Suppressor macrophage (primary cell): ENCODE measurements at places on chromosomes 11 and 22.

- DNase-seq: peak; percentile 71
Measured at GRCh38 chr11:122253589-122254231, 137.7 kb upstream of the BLID start.

DNA sequence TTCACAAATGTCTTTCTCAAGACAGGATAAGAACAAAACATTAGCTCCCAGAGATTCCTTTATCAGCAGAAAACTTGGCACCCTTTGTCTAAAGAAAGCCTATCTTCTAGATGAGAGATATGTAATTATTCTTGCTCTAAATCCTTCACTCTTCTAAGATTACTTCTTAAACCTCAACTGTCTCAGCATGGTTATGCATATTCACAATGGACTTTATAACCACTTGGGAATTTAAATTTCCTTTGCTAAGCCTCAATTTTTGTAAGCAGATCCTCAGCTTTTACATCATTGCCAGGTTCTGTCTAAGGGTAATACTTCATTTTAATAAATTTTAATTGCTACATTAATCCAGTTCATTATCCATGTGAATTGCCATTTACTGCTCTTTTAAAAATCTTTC is 433.6 kb upstream of the DDI1 start:
- no peak for DNase-seq

DNA sequence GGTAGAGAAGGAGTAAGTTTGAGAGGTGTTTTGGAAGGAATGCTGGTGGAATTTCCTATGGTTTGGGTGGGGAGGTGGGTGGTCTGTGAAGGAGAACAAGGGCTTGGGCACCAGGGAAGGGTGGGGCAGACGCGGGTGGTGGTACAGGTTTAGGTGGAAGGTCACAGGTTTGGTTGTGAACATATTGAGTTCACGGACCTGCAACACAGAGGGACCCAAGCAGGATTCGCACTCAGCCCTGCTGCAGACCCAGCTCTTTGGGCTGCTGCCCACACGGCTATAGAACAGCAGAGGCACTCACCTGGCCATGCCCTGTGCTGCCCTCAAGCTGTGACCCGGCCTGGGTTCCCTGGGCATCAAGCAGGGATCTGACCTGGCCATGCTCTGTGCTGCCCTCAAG is 33.5 kb upstream of the EMID1 start:
- no peak for DNase-seq

GRCh38 chr11:122107566-122107965 is 8.4 kb downstream of the BLID start:
- peak; percentile 29 for DNase-seq

DNA sequence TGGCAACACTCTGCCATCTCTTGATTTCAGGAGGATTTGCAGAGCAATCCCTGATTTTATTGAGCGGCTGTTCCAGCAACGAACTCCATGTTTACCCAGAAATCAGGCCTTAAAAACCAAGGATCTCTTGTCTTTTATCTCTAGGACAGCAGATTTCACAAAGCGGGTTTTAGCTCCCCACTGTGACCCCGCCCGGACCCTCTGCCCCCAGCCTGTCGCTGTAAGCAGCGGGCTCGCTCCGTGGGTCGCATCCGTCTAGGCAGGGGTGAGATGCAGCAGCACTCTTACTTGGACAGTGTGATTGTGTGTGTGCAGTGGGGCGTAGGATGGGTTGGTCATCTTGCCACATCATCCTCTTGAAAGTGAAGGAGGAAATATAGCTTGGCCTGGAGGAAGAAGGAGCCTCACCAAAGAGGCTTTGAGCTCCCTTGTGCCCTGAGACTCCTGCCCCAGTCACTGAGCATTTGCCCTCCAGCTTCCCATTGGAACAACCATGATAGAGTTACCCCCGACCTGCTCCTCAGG is 189.2 kb upstream of the TBCEL start:
- no peak for DNase-seq

GRCh38 chr11:117384045-117384444 is 56.4 kb downstream of the CEP164 start:
- no peak for DNase-seq

- peak; percentile 69 for DNase-seq
Measured at GRCh38 chr11:72238040-72238450, 5.9 kb downstream of the PHOX2A start.

GRCh38 chr11:35794333-35794732 is 131.8 kb downstream of the TRIM44 start:
- DNase-seq: no peak

DNA sequence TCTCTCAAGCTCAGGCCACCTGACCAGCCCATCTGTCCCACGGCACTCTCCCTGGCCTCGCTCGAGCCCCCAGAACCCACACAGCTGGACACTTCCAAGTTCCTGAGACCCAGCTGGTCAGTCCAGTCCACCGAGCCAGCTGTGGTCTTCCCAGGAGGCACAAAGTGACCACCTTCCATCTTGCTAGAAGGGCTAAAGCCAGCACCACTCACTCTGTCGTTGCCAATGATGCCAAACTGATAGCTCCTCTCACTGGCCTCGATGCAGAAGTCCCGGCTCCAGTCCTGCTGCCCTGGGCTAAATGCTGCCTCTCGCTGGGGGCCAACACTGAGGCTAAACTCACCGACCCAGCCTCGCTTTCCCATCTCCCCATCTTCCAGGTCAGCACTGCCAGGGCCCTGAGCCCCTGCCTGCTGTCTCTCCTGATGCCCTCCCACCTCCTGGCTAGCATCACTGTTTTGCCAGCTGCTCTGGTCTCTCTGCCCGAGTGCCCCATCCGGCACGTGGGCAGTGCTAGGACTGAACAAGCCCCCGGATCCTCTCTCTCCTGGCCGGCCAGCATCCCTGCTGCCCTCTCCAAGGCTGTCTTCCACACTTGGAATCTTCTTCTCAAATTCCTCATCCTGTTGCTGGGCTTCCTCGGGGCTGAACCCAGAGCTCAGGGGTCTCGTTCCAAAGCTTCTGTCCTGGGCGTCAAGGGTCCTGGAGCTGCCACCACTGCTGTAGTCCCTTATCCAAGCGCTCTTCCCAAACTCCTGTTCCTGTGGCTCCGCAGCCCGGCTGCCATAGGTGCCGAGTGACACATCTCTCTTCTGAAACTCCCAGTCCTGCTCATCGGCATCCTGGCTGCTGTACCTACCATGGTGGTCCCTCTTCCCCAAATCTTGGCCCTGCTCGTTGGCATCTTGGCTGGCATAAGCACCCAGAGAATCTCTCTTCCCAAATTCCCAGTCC is 15.4 kb downstream of the TNKS1BP1 start:
- no peak for DNase-seq

DNA sequence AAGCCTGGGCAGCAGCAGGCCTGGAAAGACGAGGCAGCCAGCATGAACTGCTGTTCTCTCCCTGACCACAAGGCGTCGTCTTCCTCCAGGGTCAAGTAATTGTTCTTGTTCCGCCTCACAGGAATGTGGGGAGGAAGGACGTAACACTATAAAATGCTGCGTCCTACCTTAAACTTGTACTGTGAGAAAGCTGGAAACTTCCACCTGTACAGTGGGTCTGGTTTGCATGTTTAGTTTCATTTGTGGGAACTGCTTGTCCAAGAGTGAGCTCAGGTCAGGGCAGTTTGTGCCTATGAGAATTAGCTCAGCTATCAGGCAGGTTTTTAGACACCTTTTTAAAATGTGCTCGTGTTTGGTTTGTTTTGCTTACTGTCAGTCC is 55.2 kb downstream of the PANX1 start:
- peak; percentile 64 for DNase-seq

- DNase-seq: peak; percentile 27
Measured at GRCh38 chr22:19959043-19959586, 17.5 kb upstream of the TXNRD2 start.

DNA sequence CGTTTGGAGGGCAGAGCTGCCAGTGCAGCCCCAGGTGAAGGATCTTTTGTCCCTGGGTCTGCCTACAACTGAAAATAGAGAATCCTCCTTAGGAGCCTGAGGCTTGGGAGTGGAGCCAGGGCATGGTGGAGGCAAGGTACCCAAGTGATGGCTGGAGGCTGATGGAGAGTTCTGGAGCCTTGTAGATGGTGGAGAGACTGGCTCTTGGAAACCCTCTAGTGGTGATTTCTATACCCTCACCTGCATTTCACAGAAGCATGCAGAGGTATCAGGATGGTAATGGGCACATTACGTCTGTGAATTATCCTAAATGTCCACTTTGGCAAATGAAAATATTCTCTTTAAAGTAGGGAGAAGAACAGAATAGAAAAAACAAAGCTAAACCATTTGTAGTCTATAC is 44.4 kb downstream of the INSC start:
- no peak for DNase-seq

- DNase-seq: no peak
Measured at GRCh38 chr11:77087723-77088225, 14.9 kb upstream of the OMP start.

DNA sequence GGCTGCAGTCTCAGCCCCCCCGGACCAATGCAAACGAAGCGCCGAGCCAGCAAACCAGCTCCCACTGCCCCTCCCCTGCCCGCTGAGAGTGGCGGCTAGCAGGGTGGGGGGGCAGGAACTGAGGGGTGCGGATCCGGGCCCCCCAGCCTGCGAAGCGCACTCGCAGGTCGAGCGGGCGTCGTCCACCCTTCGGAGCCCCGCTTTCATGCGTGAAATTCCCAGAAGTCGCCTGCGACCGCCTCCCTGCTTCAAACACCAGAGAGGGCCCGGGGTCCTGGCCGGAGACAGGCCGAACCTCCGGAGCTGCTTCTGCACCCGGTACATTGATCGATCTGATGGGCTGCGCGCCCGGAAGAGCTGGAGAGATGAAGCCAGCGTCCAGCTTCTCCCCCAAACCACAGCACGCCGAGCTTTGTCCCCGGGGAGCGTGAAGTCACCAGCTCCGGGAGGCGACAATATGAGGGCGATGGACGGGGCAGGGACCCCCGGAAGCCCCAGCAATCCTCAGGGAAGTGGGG is 646 bp upstream of the PATZ1 start:
- peak; percentile 16 for DNase-seq

- no peak for DNase-seq
Measured at GRCh38 chr11:13760115-13760514, 91.6 kb downstream of the FAR1 start.
